Naive thymus-derived CD8-positive, alpha-beta T cell (primary cell): ENCODE measurements at places on chromosomes 3 and 15.

GRCh38 chr15:100829457-100829856 lies 50.2 kb upstream of the ALDH1A3 start:
- DNase-seq: no peak

DNA sequence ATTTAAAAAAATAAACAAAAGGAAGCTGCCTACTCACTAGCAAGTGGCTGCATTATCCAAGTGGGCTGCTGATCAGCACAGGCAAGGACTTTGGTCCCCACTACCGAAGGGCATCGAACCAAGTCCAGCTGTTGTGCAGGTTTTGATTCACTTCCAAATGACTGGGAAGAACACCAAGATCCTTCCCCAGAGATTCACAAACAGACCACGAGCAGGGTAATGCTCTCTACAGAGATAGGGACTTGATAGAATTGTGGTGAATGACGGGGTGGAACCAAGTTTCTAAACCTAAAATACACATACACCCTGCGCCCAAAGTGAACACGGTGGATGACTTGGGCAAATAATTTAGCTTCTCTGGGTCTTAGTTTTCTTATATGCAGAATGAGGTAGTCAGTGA lies 203.7 kb upstream of the ICE2 start:
- DNase-seq: no peak

GRCh38 chr3:59566481-59566975 lies 516.7 kb upstream of the CFAP20DC start:
- no peak for DNase-seq

DNA sequence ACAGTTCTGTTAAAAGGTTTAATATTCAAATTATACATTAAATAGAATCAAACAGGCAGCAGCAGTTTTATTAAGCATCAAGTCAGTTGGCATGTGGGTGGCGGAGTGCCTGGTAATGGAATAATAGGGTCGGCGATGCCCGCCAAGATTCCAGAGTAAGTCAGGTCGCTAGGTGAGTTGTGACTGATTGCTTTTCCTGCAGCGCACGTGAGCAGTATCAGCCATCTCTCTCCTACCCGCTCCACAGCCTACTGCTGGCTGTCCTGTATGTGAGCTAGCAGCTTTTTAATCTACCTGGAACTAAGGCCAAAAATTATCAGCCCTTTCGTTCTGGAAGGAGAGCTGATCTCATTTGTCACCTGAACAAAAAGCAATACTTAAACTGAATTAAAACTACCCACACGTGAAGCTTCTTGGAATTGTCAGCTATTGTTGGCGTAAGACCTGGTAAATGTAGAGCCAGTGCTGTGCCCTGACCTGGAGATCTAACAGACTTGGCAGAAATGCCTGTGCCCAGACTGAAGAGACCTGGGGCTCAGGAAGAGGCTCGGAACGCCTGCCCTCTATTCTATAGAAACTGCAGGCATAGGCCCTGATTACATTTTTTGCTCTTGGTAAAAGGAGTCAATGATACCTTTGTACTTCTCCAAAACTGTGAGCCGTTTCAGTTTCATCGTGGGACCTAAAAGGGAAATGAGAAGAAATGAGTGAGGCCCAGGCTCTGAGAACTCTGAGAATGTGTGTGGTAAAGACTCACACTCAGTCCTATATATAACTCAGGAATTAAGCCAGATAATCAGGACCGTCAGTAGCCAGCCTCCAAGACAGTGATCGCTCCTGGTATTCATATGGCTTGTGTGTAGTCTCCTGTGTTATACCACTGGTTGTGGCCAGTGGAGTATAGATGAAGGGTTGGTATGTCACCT lies 21.9 kb downstream of the IDH3A start:
- DNase-seq: no peak

- DNase-seq: no peak
Measured at GRCh38 chr15:59312205-59312604, 60.5 kb downstream of the MYO1E start.

GRCh38 chr15:73959801-73960200 lies 32.3 kb downstream of the STOML1 start:
- DNase-seq: no peak

DNA sequence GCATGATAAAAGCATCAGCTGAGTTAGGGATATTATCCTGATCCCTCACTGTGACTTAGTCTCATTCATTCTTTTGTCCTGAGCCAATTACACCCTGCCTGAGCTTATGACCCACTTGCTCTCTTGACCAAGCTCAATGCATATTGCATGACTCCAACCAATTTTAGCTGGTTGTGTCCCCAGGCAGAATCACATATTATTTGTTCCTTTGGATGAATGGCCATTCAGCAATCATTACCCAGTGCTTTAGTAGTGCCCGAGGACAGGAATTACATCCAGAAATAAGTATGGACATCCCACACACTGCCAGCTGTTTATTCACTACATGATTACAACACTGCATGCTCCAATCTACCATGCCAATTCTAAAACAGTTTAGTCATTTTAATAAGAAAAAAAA lies 322.5 kb downstream of the ZBBX start:
- no peak for DNase-seq

DNA sequence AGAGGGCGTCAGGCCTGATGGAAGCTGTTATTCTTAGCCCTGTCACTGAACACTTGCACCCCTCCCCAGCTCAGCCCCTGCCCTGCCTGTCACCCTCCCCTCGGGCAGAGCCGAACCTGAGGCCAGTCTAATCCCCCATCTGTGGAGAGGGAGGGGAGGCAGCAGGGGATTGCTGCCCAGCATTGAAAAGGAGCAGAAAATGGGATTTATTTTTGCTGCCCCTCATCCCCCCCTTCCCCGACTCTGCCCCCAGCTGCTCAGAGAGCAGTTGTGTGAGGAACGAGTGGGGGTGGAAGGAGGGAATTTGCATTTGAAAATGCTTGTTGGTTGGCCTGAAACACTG lies 71.6 kb downstream of the EPHB3 start:
- no peak for DNase-seq

GRCh38 chr3:57729334-57730045 lies 26.6 kb upstream of the SLMAP start:
- no peak for DNase-seq

- no peak for DNase-seq
Measured at GRCh38 chr3:13776253-13777050, 103.4 kb downstream of the WNT7A start.

- DNase-seq: no peak
Measured at GRCh38 chr3:61855211-61855610, 293.8 kb downstream of the PTPRG start.

- DNase-seq: no peak
Measured at GRCh38 chr3:45632956-45633355, 38.4 kb downstream of the LIMD1 start.

- DNase-seq: no peak
Measured at GRCh38 chr15:72724028-72724427, 38.0 kb downstream of the BBS4 start.

DNA sequence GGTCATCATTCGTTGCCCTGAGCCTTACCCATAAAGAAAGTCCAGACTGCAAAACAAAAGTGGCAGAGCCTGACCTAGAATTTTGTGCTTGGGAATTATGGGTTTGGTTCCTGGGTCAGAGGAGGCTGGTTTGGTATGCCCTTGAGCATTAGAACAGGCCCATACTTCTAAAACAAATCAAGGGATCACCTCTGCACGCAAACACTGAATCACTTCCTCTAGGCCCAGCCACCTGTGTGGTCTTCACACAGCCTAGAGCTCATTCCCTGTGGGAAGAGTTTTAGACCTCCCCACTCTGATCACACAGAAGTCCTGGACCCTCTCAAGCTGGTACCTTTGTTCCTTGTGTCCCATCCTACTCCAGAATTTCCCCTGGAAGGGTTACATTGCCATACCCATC lies 59.4 kb downstream of the B3GNT5 start:
- DNase-seq: no peak

GRCh38 chr3:188659449-188660090 lies 505.6 kb downstream of the LPP start:
- no peak for DNase-seq

DNA sequence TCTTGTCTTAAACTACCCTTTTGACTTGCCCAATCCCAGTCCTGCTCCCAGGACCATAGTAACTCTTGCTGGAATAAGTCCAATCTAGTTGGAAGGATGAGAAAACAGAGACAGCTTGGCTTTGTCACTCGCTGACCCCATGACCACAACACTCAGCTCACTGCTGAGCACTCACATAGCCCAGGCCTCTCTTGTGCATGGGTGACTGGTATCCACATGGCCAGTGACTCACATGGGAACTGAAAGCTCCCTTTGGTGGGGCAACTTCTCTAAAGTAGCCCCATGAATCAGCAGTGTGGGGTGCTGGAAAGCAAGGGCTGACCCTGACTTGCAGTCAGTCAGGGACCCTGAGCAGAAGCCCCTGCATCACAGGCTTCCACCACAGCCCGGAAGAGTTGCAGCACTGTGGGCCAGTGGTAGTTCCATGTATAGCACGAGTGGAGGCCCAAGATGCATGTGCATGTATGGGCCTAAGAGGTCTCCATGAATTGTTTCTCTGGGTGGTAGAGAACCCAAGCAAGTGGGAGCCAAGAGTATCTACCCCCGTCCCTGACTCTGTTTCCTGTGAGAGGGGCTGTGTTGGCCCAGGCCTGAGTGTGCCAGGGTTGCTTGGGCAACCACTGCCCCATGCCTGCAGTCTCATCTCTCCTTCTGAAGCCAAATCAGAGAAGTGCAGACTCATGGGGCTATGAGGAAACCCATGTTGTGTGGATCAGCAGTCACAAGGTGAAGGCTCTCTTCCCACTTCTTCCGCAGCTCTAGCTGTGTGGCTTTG lies 62.1 kb upstream of the XCR1 start:
- no peak for DNase-seq
